ENCODE measurements at places on chromosomes 1 and 21. TPM values are rescaled to one million over a fixed set of nuclear protein-coding genes. Genes with fewer than 3 reads are reported as not detected.

Gene RAVER2
- total RNA-seq: 3.1 TPM

Gene CRP
- not detected for total RNA-seq

Gene S100A6
- 211 TPM for total RNA-seq

DNA sequence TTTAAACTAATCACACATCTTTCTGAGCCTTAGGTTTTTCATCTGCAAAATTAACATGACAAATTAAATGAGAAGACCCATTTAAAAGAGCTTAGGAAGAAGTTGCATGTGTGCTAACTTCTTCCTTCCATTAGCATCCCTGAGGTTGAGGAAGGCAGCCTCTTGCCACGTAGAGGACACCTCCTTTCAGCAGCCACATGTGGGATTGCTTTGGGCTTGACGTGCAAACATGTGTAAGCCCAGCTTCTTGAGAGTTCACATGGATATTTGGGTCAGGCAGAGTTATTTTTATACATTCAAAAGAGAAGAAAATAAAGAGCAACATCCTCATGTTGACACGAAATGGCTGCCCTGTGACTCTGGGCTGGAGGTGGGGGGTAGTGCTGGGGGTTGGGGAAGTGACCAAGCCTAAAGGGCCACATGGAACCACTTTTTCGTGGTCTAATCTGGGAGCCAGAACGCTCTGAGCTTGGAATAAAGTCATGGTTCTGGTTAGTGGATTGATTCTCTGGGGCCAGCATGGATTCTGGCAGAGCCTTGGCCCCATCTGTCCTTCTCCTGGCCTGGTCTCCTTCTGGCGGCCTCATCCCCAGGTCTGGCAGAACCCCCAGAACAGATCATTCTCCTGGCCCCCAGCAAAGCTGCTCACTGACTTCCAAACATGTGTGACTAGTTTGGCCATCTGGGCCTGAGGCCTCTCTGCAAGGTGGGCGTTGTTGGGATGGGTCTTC lies 137.1 kb upstream of the USP24 start:
- H3K27me3 ChIP-seq: peaks cover 4% of the 10 kb centered on the region
- no peaks in the 10 kb centered on the region for H3K36me3 ChIP-seq
- H3K4me1 ChIP-seq: no peaks in the 10 kb centered on the region
- DNase-seq: no peak
- no peak overlapping the region for H3K27ac ChIP-seq

GRCh38 chr1:30599721-30600120 lies 123.7 kb downstream of the MATN1 start:
- H3K27ac ChIP-seq: no peak overlapping the region
- peaks cover 5% of the 10 kb centered on the region for H3K27me3 ChIP-seq
- H3K4me1 ChIP-seq: no peaks in the 10 kb centered on the region
- DNase-seq: no peak
- no peaks in the 10 kb centered on the region for H3K36me3 ChIP-seq
- H3K4me3 ChIP-seq: no peak overlapping the region

DNA sequence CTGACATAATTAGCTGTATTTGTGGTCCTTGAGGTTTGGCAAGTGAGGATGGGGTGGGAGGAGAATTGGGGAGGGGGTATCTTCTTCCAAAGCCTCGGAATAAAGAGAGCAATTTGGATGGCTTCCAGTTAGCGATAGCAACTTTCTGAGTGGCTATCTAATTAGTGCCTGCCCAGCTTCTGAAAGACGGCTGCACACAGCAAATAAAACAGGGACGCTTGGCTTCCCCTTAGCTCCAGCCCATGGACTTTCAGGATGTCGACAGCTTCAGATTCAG lies 31.1 kb downstream of the KLHDC7A start:
- no peak overlapping the region for H3K27ac ChIP-seq
- peaks cover 3% of the 10 kb centered on the region for H3K36me3 ChIP-seq
- no peak for DNase-seq

- no peak overlapping the region for H3K27ac ChIP-seq
- H3K36me3 ChIP-seq: no peaks in the 10 kb centered on the region
- no peak overlapping the region for H3K4me3 ChIP-seq
- DNase-seq: no peak
- H3K4me1 ChIP-seq: peaks cover 3% of the 10 kb centered on the region
Observed at GRCh38 chr1:156887734-156888133, 5.8 kb upstream of the PEAR1 start.

- H3K36me3 ChIP-seq: no peaks in the 10 kb centered on the region
- no peak for DNase-seq
- no peaks in the 10 kb centered on the region for H3K27me3 ChIP-seq
- no peak overlapping the region for H3K4me3 ChIP-seq
Observed at GRCh38 chr1:107563441-107563840, 401.5 kb downstream of the VAV3 start.

DNA sequence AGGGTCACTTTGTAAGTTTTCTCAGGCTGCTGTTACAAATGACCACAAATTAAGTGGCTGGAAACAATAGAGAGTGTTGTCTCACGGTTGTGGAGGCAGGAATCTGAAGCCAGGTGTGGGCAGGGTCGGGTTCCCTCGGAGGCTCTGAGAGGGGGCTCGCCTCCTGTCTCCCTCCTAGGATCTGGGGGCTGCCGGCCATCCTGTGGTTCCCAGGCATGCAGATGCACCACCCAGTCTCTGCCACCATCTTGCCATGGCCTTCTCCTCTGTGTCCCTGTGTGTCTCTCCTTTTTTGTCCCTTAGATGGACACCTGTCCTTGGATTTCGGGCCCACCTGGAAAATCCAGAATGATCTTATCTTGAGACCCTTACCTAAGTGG lies 4.8 kb downstream of the TP73 start:
- no peaks in the 10 kb centered on the region for H3K36me3 ChIP-seq
- no peak for DNase-seq
- H3K4me3 ChIP-seq: no peak overlapping the region
- H3K27me3 ChIP-seq: peaks cover 43% of the 10 kb centered on the region
- H3K27ac ChIP-seq: no peak overlapping the region

DNA sequence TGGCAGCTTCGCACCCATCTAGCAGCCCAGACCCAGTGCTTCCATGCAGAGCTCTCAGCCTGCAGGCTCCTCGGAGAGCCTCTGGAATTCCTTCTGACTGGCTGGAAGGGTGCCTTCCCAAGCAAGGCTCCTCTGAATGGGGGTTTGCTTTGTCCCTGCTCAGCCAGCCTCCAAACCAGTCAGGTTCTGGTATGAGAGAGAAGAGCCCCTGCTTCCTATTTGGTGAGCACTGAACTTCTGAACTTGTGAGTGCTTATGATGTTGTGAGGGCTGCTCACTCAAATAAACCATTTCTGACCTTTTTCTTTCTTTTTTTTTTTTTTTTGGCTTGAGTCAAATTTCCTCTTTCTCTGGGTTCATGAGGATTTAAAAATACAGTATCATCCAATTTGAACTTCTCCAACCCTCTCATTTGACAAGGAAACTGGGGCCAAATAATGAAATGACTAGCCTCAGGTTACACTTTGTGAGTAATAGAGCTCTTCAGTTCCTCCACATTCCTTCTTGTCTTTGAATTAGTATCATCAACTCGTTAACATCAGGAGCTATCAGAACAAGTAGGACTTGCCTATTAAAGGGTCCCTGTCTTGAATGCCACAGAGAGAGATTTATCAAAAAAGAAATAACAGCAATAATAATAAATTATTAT lies 39.6 kb downstream of the GFI1 start:
- no peaks in the 10 kb centered on the region for H3K27me3 ChIP-seq
- no peak overlapping the region for H3K27ac ChIP-seq
- no peaks in the 10 kb centered on the region for H3K36me3 ChIP-seq

DNA sequence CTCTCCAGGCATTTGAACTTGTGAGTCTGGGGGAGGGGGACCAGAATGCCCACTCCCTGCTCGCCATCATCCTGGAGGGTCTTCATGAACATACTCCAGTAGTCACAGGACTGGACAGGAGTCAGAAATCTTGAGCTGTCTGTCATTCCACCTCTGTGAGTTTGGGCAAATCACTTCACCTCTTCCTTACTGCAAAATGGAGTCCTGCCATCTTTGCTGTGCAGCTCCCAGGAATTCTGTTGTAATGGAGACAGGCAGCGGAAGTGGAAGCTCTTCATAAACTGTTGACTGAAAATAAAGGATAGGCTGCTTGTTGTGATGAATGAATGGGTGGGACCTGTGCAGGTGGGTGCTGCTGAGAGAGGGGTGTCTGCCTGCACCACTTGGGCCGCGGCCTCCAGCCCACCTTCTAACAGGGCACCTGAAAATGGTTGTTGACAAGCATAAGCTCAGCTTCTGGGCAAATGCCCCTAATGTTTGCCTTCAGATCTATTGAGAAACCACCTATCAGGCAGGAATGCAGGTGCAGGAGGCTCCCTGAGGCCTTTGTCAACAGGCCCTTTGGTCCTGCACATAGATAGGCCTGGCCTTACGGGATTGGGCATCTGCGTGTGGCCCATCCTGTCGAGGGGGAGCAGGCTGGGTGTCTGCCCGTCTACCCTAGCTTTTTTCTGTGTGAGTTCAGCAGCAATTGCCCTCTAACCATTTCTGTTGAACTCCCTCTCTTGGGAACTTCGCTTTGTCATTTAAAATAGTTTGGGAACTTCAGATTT lies 321.0 kb downstream of the RPS6KC1 start:
- DNase-seq: no peak
- H3K4me1 ChIP-seq: no peaks in the 10 kb centered on the region
- H3K36me3 ChIP-seq: no peaks in the 10 kb centered on the region
- no peak overlapping the region for H3K27ac ChIP-seq

DNA sequence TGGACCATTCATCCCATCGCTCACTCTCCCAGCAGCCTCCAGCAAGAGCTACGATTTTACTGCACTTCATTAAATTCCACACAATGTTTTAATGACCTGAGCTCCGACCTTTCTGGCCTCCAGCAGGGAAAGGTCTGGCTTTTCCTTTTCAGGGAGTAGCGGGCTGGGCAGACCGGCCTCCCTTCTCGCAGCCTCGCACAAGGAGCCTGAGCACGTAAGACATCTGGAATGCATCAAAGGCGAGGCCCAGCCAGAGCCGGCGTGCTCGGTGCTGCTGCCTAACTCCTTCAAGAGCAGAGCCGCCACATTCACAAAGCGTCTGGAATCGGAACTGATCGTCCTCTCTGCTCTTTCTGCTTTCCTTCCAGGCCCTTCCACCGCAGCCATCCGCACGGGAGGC lies 32.5 kb upstream of the FHAD1 start:
- H3K4me3 ChIP-seq: no peak overlapping the region
- H3K4me1 ChIP-seq: peaks cover 5% of the 10 kb centered on the region
- no peak overlapping the region for H3K27ac ChIP-seq

- no peaks in the 10 kb centered on the region for H3K4me1 ChIP-seq
- no peaks in the 10 kb centered on the region for H3K36me3 ChIP-seq
- no peak for DNase-seq
- no peaks in the 10 kb centered on the region for H3K27me3 ChIP-seq
- H3K4me3 ChIP-seq: no peak overlapping the region
Observed at GRCh38 chr1:61842863-61843514, 100.7 kb downstream of the PATJ start.
